Activated gamma-delta T cell (primary cell): ENCODE measurements at places on chromosomes 7 and 10.

GRCh38 chr7:73918926-73919693 lies 58.2 kb downstream of the TMEM270 start:
- no peak for DNase-seq

DNA sequence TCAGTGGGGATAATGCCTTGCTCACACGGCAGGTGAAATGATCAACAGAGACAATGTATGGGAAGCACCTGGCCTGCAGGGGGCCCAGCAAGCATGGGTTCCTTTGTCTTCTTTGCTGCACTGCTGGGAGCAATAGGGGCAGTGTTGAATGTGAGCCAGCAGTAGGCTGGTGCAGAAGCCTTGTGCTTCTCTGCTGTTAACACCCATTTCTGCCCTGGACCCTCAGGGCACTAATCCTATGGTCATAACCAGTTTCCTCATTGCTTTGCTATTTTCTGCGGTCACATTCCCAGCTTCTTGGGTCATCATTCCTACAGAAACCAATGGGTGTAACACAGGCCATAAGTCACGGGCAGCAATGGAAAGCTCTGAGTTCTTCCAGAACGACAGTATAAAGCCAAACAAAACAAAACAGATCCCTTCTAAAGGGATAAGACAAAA lies 10.9 kb upstream of the LGI1 start:
- no peak for DNase-seq

GRCh38 chr7:132705146-132705545 lies 128.9 kb upstream of the PLXNA4 start:
- DNase-seq = no peak

DNA sequence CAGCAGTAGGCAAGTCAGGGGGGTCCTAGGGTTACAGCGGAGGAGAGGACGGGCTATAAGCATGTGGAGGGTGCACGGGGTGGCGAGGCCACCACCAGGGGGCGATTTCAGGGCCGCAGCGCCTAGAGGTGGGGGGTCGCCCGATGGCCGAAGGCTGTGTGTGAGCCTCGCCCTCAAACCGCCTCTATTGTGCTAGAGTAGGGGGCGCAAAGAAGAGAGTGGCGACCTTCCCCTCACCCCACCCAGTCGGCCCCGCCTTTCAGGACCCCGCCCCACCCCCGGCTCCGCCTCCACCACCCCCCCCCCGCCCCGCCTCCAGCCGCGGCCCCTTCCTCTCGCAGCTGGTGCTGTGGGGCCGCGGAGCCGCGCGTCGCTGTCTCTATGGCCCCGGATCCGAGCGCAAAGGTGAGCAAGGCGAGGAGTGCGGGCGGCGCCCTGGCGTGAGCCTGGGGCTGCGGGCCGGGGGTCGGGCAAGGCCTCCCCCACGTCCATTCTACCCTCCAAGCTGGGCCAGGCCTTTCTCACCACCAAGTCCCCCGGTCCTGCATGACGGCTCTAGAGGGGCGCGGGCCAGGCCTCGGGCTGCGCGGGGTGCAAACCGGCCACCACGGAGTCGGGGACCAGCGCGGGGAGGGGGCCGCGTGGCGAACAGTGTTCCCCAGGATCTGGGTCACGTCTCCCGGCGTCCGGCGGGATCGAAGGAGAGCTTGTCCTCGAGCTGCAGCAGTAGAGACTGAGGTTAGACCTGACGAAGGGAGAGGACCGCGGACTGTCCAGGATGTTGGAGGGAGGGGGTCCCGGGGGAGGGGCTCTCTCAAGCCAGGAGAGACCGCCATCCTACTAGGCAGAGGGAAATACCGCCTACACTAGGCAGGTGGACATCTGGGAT lies at the start of gene SEMA4G:
Gene SEMA4G (plus strand): TSS at position 318 of the 889 bp plus-strand sequence. CDS start 3,409 bp downstream, outside the sequence.
- DNase-seq = no peak

DNA sequence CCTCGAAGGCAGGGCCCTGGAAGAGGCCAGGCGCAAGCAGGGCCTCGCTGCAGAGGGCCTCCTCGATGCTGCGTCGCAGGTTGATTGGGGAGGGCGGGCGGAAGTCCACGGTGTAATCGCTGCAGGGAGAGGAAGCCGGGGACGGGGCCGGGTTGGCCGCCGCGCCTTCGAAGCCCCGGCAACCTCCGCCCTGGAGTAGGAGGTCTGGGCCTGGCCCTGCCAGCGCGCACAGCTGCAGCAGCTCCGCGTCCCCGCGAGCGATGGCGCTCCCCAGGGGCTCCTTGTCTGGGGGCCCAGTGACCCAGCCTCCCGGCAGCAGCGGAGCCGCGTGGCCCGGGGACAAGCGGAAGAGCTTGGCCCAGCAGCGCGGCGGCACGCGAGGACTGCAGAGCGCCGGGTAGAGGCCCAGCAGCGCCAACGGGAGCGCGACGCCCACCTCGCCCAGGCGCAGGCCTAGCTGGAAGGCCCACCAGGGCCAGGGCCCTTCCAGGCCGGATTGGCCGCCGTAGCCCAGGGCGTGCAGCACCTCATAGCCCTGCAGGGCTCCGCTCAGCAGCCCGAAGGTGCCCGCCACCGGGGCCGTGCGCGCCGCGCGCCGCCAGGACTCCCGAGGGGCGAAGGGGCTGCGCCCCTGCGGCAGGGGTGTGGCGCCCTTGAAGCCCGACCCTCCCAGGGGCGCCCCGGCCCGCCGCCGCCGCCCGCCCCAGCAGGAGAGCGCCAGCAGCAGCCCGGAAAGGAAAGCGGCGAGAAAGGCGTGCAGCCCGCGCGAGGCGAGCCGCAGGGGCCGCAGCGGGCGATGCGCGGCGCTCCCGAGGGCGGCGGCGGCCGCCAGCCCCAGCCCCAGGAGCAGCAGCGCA lies 7.8 kb upstream of the RBM28 start:
- DNase-seq = no peak

GRCh38 chr10:79209340-79209739 lies 137.9 kb upstream of the PPIF start:
- DNase-seq = no peak

- DNase-seq = no peak
Measured at GRCh38 chr7:142379201-142379885, 121.5 kb upstream of the PRSS58 start.
